AG08395 (cell line): ENCODE measurements at places on chromosomes 7 and 10.

DNA sequence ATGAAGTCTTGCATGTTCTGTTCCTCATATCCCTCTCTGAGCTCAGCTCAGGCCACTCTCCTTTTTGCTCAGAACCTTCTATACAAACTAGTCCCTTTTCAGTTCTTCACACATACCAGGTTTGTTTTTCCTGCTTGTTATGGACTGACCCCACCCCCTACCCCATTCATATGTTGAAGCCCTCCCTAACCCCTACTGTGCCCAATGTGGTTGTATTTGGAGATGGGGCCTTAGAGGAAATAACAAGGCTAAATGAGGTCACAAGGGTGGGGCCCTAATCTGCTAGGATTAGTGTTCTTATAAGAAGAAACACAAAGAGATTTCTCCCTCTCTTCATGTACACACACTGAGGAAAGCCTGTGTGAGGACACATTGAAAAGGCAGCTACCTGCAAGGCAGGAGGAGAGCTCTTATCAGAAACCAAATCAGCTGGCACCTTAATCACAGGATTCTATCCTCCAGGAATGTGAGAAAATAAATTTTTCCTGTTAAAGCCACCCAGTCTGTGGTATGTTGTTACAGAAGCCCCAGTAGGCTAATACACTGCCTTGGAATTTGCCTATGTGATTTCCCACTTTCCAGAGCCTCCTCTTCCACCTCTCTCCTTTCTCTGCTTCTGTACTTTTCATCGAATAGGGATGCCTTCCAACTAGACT is 67.3 kb upstream of the DNAJB12 start:
- DNase-seq = no peak

DNA sequence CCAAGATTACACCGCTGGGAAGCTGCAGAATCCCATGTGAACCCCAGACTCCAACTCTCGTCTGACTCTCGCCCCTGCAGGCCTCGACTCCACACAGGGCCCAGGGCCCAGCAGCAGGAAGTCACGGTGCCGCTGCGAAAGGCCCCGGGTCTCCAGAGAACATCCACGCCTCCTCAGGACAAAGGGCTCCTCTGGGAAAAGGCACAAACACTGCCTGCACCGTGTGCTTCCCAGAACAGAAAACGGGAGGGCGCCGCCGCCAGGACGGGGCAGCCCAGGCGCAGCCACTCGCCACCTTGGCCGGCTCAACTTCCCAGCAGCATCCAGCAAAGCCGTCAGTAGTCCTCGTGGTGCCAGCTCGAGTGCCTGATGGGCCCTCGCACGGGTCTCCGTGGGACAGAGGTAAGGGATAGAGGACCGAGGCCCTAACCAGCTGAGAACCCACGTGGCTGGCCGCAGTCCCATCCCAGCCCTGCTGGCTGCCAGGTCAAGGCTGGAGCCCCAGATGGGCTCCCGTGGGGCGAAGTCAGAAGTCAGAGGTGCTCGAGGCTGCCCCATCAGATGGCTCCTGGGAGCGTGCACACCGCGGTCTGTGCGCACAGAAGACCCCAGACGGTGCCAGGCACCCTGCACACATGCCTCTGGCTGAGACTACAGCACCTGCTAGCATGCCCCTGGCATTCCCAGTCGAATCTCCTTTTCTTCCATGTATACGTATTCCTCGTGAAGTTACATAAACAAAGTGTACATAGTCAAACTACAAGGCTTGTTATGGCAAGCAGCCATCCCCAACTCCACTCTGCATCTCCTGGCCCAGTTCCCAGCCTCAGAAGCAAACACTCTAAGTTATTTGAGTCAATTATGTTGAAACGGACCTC is 60.2 kb downstream of the MAD1L1 start:
- peak; percentile 47 for DNase-seq

GRCh38 chr7:135971366-135971725 is 5.8 kb downstream of the MTPN start:
- DNase-seq = no peak

- no peak for DNase-seq
Observed at GRCh38 chr7:132878204-132878919, 203.5 kb downstream of the CHCHD3 start.

GRCh38 chr7:149763563-149764240 is 9.7 kb downstream of the ZNF467 start:
- DNase-seq = no peak

- no peak for DNase-seq
Observed at GRCh38 chr10:10542477-10542876, 475.2 kb upstream of the CELF2 start.

DNA sequence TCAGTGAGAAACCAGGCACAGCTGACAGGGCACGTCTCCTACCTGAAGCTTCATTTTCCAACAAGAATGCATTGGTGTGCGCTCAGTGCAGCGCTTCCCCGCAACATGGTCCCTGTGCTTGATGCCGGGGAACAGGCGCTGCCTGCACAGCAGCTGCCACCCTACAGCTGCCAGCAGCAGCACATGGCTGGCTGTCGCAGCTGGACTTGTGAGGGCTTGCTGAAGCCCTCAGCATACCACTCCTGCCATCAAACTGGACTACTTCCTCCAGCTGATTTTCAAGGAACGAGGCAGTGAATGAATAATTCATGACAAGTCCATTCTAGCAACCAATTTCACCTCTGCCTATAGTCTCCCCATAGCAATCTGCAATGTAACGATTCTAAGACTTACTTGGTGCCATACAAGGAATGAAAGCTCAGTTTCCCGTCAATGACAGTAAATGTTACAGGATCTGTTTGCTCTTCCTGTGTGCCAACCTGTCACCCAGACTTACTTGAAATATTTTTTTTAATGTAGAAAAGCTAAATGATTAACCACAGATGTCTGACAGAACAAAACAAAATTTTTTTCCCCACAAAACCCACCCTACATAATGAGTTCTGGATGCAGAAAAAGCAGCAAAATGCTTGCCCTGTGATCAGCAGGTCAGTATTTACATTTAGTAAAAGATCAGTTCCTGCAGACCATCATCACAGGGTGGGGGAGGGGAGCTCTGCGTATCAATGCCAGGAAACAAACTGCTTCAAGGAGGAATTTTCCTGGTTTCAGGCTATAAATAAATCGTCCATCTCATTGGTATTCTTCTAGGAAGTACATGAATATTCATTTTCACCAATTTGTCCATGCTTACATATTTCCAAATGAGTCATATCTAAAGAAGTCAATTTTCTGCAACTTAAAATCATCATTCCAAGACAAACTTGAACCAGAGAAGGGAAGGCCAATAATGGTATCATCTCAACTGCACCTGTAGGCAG is 140.6 kb downstream of the ALOX5 start:
- peak; percentile 33 for DNase-seq

GRCh38 chr10:91210014-91210413 is 10.4 kb upstream of the PCGF5 start:
- no peak for DNase-seq

- DNase-seq = no peak
Observed at GRCh38 chr7:16589881-16590280, 55.7 kb downstream of the ANKMY2 start.

GRCh38 chr7:125279961-125280360 is 350.3 kb upstream of the POT1 start:
- no peak for DNase-seq

DNA sequence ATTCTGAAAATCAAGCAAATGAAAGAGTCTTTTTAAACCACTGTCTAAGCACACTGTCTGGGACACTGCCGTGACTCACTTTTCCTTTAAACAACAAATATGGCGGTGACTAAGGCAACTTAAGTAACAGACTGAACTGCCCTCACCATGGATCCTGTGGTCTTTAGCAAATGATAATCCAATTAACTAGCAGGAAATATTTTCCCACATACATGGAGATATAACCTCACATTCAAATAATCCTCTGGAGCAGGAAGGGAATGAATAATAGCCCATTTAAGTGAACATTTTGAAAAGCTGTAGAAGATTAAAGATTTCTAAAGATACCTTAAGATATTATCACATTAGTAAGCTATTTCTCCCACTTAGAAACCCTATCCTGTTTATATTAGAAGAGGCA is 40.3 kb upstream of the LRRC17 start:
- DNase-seq = peak; percentile 70

GRCh38 chr7:2482725-2483451 is 6.7 kb upstream of the GRIFIN start:
- no peak for DNase-seq

DNA sequence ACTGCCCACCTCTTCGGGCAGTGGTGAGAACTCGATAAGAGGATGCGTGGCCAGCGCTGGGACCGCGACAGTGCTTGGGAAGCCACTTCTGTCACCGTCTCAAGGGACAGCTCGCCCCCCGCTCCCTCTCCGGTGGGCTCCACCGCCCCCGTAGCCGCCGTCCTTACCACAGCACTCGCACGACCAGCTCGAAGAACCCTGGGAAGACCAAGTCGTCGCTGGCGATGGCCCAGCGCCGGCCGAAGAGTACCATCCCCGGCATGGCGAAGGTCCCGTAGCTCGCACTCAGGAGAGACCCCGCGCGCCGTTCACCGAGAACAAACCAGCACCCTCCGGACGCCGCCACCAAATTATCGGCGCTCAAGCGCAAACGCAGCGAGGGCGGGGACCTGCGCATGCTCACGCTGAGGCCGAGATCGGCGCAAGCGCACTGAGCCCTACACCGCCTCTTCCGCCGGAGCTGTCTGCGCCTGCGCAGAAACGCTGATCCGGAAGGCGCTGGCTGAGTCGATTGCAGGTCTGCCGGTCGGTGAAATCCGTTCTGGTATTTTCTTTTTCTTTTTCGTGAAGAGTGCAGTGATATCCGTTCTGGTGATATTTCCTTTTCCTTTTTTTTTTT is at the start of gene DAGLB:
Gene DAGLB (minus strand): TSS at position 374 of the 619 bp plus-strand sequence. CDS start 112 bp downstream, at position 262.
- DNase-seq = peak; percentile 100

- DNase-seq = no peak
Observed at GRCh38 chr7:54831644-54832095, 72.7 kb upstream of the SEC61G start.
